ENCODE measurements at places on chromosomes 6 and 20. TPM values are rescaled to one million over a fixed set of nuclear protein-coding genes. Genes with fewer than 3 reads are reported as not detected.
A peak's percentile ranks its signal among the peaks of the same experiment; 100 is the strongest.

GRCh38 chr6:16676978-16677377 is 84.3 kb downstream of the ATXN1 start:
- no peak overlapping the region for H3K27ac ChIP-seq
- no peaks in the 10 kb centered on the region for H3K27me3 ChIP-seq
- no peak for DNase-seq
- H3K4me3 ChIP-seq, result no peak overlapping the region

DNA sequence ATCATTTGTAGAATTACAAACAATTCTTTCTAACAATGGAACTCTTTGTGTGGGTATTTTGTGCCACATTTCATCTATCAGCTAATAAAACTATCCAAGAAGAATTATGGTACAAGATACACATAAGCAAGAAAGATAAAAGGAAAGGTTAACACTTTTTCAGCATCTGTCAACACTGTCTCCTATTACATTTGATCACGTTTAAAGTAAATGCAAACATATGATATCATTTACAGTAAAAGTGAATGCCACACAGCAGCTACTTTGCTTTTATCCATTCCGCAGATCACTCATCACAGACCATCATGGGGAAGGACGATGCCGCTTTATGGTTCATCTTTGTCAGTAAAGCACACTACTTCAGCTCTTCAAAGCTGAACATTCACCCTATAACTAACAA is 456.4 kb upstream of the MANEA start:
- DNase-seq, result no peak
- no peak overlapping the region for H3K4me3 ChIP-seq
- H3K36me3 ChIP-seq, result no peaks in the 10 kb centered on the region
- H3K4me1 ChIP-seq, result no peaks in the 10 kb centered on the region
- H3K27ac ChIP-seq, result no peak overlapping the region

DNA sequence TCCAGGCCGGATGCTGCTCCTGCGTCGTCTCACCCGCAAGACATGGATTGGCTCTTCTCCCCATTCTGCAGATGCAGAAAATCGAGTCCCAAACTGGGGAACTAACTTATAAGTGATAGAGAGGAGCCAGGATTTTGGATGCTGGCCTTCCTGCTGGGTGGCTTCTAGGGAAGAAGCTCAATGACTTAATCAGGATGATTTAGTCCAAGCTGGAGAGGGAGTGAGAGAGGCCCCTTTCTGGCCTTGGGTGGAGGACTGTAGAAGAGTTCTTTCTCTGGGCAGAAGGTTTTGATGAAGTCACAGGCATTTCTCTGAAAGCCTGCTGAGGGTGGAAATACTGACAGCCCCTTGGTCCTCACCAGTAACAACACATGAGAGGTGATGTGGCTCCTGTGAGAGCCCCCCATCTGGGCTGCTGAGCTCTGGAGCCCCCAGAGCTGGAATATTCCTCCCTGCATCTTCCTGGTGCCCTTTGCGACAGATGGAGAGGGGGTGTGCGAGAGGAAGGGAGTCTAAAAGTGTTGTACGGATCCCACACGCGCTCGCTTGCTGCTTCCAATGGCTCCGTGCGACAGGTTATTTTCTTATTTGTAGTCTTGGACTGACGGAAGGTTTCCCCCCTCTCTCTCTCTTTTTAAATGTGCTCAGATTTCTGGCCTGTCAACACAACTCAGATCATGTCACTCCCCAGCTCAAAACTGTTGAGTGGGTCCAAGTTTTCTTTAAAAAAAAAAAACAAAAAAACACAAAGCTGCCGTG is 3.5 kb downstream of the SIRPA start:
- peaks cover 7% of the 10 kb centered on the region for H3K4me1 ChIP-seq
- no peak for DNase-seq
- no peak overlapping the region for H3K4me3 ChIP-seq
- no peaks in the 10 kb centered on the region for H3K36me3 ChIP-seq
- H3K27me3 ChIP-seq, result peaks cover 48% of the 10 kb centered on the region

- peaks cover 3% of the 10 kb centered on the region for H3K36me3 ChIP-seq
- peak; percentile 47 for DNase-seq
- peak overlapping the region; percentile 90 for H3K27ac ChIP-seq
- H3K27me3 ChIP-seq, result peaks cover 12% of the 10 kb centered on the region
These were observed 25.0 kb upstream of the ABT1 start for GRCh38 chr6:26571592-26572296.

GRCh38 chr20:53223626-53224172 is 251.5 kb downstream of the TSHZ2 start:
- DNase-seq, result no peak
- H3K27ac ChIP-seq, result no peak overlapping the region
- peaks cover 4% of the 10 kb centered on the region for H3K4me1 ChIP-seq
- H3K36me3 ChIP-seq, result peaks cover 2% of the 10 kb centered on the region

DNA sequence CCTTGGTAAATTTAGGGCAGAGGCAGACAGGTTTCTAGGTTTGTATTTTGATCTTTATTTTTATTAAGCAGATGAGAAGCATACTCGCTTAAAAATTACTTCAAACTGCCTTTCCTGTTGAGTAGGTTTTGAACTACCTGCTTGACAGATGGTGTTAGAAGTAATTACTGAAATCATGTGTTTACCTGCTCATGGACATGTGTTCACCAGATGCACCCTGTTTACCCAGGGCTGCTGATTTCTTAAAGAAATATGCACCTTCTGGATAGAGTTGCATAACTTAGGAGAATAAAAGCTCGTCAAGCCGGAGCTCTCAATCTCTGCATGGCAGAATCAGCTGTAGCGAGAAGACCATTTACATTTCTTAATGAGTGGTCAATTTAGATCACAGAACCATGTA is 165.1 kb downstream of the CDKAL1 start:
- H3K27me3 ChIP-seq, result no peaks in the 10 kb centered on the region
- peaks cover 16% of the 10 kb centered on the region for H3K36me3 ChIP-seq
- no peak overlapping the region for H3K4me3 ChIP-seq
- H3K27ac ChIP-seq, result no peak overlapping the region
- DNase-seq, result no peak

DNA sequence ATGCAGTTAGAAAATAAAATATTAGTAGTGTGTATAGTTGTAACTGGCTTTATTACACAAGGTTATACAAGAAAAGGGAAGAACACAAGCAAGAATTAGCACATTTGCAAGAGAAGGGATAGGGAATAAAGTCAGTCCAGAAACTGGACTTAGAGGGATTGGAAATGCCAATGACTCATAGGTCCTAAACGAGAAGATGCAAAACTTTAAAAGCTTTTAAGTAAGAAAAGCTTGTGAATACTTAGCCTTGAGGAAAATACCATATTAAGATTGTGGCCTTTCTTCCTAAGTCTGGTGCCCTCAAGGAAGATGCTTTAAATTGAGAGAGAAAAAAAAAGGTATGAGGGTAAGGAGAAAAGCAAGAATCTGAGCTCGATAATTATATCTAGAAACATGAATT is 102.3 kb upstream of the MCHR2 start:
- peaks cover 13% of the 10 kb centered on the region for H3K27me3 ChIP-seq
- H3K4me1 ChIP-seq, result no peaks in the 10 kb centered on the region
- H3K4me3 ChIP-seq, result no peak overlapping the region
- no peak overlapping the region for H3K27ac ChIP-seq

- H3K27me3 ChIP-seq, result no peaks in the 10 kb centered on the region
- DNase-seq, result no peak
- no peak overlapping the region for H3K4me3 ChIP-seq
- H3K36me3 ChIP-seq, result no peaks in the 10 kb centered on the region
- no peak overlapping the region for H3K27ac ChIP-seq
- H3K4me1 ChIP-seq, result no peaks in the 10 kb centered on the region
These were observed 116.8 kb downstream of the OTOR start for GRCh38 chr20:16864963-16865362.

DNA sequence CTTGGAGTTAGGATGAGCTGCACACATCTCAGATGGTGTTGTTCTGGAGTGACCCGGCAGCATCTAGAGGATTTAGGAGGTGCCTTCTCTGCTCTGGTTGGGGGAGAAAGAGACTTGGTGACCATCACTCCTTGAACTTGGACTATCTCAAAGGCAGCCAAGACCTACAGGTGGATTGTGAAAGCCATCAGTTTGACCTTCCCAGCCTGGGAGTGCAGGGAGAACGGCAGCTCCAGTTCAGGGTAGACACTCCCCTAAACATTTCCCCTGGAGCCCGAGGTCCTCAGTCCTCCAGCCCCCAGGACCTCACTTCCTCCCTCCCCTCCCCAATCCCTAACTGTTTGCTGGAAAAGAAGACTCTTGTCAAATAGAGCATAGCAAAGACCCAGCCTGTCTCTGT is 128.7 kb upstream of the ARMC2 start:
- H3K4me3 ChIP-seq, result no peak overlapping the region
- peaks cover 6% of the 10 kb centered on the region for H3K4me1 ChIP-seq
- H3K27me3 ChIP-seq, result peaks cover 9% of the 10 kb centered on the region
- peaks cover 3% of the 10 kb centered on the region for H3K36me3 ChIP-seq
- no peak overlapping the region for H3K27ac ChIP-seq
- no peak for DNase-seq

- no peak overlapping the region for H3K4me3 ChIP-seq
- no peak overlapping the region for H3K27ac ChIP-seq
- no peak for DNase-seq
- peaks cover 4% of the 10 kb centered on the region for H3K36me3 ChIP-seq
- peaks cover 82% of the 10 kb centered on the region for H3K4me1 ChIP-seq
- H3K27me3 ChIP-seq, result no peaks in the 10 kb centered on the region
These were observed 33.9 kb downstream of the SUN5 start for GRCh38 chr20:32970115-32970972.

The FOXP4 gene
- 11.3 TPM for total RNA-seq

The PI16 gene
- 0.39 TPM for total RNA-seq

The KIAA1755 gene
- not detected for total RNA-seq

Data from activated naive CD8-positive, alpha-beta T cell treated with anti-CD3 and anti-CD28 coated beads for 36 hours (primary cell).